Aortic smooth muscle cell (primary cell): ENCODE measurements at places on chromosomes 5 and 9. TPM values are rescaled to one million over a fixed set of nuclear protein-coding genes. Genes with fewer than 3 reads are reported as not detected.

The CFAP90 gene
- not detected in 2 replicates for total RNA-seq

The CCDC171 gene
- 2.4 and 2.9 TPM in 2 replicates for total RNA-seq

The CCDC69 gene
- total RNA-seq, result 0.93 and 1.3 TPM in 2 replicates

The PCA3 gene
- 0.12 and 0.26 TPM in 2 replicates for total RNA-seq

The NIPAL4 gene
- total RNA-seq, result not detected in 2 replicates

The ALDOB gene
- not detected in 2 replicates for total RNA-seq

The PHPT1 gene
- total RNA-seq, result 161 and 208 TPM in 2 replicates

The SLCO4C1 gene
- total RNA-seq, result not detected in 2 replicates

The MCIDAS gene
- total RNA-seq, result not detected in 2 replicates

The TXNDC8 gene
- total RNA-seq, result not detected in 2 replicates

The TEX48 gene
- total RNA-seq, result not detected in 2 replicates

The SLC25A48 gene
- not detected in 2 replicates for total RNA-seq

The IFNA13 gene
- not detected in 2 replicates for total RNA-seq

The WDR38 gene
- total RNA-seq, result not detected in 2 replicates

The FBP2 gene
- total RNA-seq, result 0.06 TPM in 1 of 2 replicates, not detected in the other
